ENCODE measurements at places on chromosomes 3 and 15.

- no peak for DNase-seq
Measured at GRCh38 chr15:57156210-57156884, 220.0 kb upstream of the CGNL1 start.

- DNase-seq, result no peak
Measured at GRCh38 chr3:153903430-153903829, 217.8 kb upstream of the ARHGEF26 start.

DNA sequence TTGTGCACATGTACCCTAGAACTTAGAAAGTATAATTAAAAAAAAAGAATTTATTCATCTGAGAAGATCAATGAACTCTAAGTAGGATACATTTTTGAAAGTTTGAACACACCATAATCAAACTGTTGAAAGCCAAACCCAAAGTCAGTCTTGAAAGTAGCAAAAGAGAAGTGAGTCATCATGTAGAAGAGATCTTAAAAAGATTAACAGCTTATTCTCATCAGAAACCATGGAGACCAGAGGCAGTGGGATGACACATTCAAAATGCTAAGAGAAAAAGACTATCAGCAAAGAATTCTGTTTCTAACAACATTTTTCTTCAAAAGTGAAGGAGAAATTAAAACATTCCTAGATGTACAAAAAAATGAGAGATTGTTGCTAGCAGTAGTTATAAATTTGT lies 60.7 kb downstream of the TIMP4 start:
- DNase-seq, result no peak

- DNase-seq, result no peak
Measured at GRCh38 chr3:151107701-151108100, 22.2 kb downstream of the MED12L start.

Data from CD4-positive, alpha-beta T cell treated with Interferon gamma for 1 hour (primary cell).